Pulmonary artery endothelial cell (primary cell): ENCODE measurements at places on chromosomes 3 and 15. TPM values are rescaled to one million over a fixed set of nuclear protein-coding genes. Genes with fewer than 3 reads are reported as not detected.
A peak's percentile ranks its signal among the peaks of the same experiment; 100 is the strongest.

- no peak for DNase-seq
Measured at GRCh38 chr15:65630760-65631159, 9.0 kb downstream of the SLC24A1 start.

SCAANT1 gene
- not detected in 2 replicates for total RNA-seq

DNA sequence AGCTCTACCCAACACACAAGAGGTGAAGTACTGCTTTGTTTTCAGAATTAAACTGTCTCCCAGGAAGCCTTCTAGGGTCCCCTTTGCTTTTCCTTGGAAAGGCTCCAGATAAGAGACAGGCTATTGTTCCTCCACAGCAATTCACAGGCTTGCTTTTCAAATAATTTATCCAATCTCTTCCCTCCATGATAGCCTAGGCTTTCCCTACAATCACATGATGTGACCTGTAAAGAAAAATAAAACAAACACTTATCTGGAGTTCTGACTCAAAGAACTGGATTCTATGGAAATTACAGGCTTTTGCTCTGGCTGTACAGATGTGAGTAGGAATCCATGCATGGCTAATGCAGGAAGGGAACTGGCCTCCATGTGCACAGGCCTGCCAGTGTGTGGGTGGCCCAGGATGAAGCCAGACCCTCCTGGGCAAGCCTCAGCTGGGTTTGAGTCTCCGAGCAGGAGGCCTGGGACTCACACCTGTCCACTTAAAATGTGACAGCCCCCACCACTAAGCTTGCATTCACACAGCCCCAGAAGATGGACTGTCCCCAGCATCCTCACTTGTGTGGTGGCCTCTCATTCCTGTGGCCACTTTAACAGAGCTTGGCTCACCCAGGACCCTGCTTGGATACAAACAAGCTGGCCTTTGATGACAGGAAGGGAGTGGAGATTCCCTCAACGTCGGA, 75.8 kb upstream of the LEKR1 start:
- DNase-seq: no peak

DNA sequence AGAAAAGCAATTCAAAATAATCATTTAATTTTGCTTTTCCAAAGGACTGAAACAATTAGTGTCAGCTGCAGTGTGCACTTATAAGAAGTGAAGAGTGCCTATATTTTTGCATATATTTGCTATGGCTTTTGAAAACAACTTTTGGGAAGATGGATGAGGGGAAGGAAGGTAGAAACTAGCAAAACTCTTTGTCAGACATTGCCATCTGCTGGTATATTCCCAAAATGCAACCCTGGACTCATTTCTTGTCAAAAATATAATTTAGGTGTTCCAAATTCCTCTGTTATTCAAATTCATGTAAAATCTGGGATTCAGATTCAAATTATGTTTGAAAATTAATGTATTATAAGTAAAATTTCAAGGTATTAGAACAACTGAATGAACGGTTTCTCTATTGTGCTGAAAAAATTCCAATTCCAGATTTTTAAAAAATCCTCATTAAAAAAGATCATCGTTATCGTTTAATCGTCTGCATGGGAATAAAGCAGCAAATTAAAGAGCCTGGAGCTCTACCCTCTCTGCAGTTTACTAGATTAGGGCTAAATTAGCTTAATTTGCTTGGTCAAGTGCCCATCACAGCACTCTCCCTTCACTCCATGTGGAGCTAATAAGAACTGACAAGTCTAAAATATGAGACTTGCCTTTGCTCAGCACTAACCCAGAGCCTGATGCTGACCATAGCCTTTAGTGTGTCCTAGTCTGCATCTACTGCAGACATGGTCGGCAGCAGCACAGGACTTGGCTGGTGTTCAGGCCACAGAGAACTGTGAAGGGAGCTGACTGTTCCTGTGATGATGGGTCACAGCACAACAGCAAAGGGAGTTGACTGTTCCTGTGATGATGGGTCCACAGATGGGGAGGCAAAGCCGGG, 67.9 kb upstream of the MITF start:
- DNase-seq: no peak

GRCh38 chr3:23589602-23590001, 216.2 kb upstream of the UBE2E1 start:
- no peak for DNase-seq

NPHP3 gene
- 19.7 and 22.5 TPM in 2 replicates for total RNA-seq

DNA sequence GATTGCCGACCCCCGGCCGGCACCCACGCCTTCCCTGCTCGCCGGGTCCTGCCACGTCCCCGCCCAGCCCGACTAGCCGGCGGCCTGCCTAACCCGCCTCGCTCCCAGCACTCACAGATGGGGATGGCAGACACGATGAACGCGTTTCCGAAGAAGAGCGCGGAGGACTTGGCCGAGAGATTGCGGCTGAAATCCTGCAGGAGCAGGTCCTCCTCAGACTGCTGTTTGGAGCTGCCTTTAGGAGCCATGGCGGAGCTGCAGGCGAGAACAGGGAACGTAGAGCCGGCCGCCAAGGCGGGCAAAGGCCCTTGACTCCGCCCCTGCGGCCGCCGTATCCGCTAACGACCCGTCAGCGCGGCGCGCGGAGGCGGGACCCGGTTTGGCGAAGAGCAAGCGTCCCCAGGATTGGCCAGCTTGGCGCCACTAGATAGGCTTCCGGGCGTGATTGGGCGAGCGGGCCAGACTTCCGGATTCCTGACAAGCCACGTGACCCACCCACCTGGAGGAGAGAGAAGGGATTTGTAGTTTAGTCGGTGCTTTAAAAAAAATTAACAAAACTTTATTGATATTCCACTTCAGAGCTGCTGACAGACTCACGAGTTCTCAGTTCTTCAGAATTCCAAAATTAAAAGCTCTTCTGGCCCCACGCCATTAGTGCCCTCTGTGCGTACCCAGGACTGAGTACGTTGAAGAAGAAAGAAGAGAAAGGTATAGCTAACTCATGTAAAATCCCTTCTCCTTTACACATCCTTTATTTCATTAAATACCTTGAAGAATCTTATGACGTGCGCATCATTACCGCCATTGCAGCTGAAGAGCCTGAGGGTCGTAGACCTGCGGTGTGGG, at the start of gene SSR3:
Gene SSR3, minus strand, starts transcription at position 276 of the 846 bp plus-strand sequence. Its CDS starts 28 bp downstream, at position 248.
- DNase-seq: peak; percentile 99

DNA sequence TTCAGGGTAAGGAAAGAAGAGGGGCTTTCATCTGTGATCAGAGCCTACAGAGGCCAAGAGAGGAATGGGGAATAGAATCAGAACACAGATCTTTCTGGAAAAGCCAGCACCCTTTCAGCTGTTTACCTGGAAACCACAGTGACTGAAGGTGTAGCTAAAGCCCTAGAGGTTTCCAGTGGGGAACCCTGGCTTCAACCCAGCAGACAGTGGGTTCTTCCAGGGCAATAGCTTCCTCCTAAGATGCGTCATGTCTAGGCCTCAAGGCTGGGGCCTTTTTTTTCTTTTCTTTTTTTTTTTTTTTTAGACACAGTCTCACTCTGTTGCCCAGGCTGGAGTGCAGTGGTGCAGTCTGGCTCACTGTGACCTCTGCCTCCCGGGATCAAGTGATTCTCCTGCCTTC, 3.1 kb upstream of the CPNE9 start:
- DNase-seq: no peak

DNA sequence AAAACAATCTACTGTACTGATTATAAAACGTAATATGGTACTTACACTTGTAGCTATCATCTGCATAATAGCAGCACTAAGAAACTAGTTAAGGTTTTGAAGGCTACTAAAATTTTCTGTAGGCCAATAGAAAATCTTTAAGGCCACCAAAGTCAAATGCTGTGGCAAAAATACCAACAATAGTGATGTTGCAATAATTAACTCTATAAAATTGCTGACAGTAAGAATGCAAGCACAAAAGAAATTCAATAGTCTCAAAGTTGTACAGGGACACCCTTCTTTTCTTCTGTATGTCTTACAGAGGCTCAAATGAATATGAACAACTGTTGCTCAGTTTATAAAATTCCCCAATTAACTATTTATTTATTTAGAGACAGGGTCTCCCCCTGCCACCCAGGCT, 62.0 kb downstream of the TMCC1 start:
- no peak for DNase-seq

- DNase-seq: no peak
Measured at GRCh38 chr15:31129769-31130303, 28.3 kb upstream of the TRPM1 start.

GRCh38 chr3:15108082-15108545, 9.2 kb upstream of the RBSN start:
- peak; percentile 35 for DNase-seq

UPK1B gene
- total RNA-seq: not detected in 2 replicates

PLSCR2 gene
- total RNA-seq: not detected in 2 replicates

GRCh38 chr3:136162322-136162721, 33.8 kb downstream of the MSL2 start:
- no peak for DNase-seq

GRCh38 chr3:104437891-104438290, 928.8 kb upstream of the ALCAM start:
- no peak for DNase-seq

- DNase-seq: no peak
Measured at GRCh38 chr15:78537266-78537905, 2.9 kb upstream of the PSMA4 start.

GRCh38 chr3:37086918-37087317, 87.5 kb downstream of the LRRFIP2 start:
- no peak for DNase-seq

GRCh38 chr15:72482275-72482674, 8.1 kb downstream of the ARIH1 start:
- DNase-seq: no peak

GRCh38 chr3:150407808-150408220, 284 bp upstream of the TSC22D2 start:
- no peak for DNase-seq

AMOTL2 gene
- 85.1 and 104 TPM in 2 replicates for total RNA-seq

DNA sequence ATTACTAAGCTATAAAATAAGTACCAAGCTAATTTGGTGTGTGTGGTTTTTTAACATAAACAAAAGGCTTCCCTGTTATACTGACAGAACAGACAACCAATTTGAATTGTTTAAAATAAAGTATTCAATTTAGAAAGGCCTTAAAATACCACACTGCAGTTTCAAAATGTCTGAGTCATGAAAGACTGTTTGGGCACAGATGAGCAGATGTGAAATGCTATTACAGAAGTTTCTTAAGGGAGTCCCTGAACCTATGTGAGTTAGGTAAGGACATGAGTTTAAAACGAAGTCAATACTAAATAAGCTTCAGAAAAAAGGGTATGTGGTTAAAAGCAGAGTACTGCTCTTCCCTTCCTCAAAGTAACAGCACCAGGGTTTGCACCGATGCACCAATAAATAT, 69.7 kb upstream of the SETMAR start:
- DNase-seq: no peak
